ENCODE measurements at places on chromosomes 6 and 20. TPM values are rescaled to one million over a fixed set of nuclear protein-coding genes. Genes with fewer than 3 reads are reported as not detected.
A peak's percentile ranks its signal among the peaks of the same experiment; 100 is the strongest.

ECHDC1 gene
- 77.1 TPM for total RNA-seq

EPB41L1 gene
- total RNA-seq: 33.1 TPM

- peak; percentile 29 for DNase-seq
Measured at GRCh38 chr6:14321992-14322772, 204.6 kb downstream of the CD83 start.

DNA sequence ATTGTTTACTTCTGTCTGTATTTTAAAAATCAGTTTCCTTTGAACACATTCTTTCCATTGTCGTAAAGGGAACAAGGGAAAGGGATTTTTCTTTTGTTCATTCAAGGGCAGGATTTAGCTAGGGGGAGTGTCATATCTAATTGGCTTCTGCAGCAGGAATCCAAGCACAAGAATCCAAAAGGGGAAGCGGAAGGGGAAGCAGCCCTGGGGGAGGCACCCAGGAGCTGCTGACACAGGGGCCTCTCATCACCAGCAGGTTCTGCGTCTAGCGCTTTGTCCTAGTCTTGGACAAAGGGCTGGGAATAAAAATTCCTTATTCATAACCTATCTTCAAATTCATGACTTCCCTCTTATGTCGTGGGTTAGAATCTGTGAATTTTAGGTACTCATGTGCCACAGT is 13.7 kb downstream of the RIPK1 start:
- DNase-seq: no peak

DNA sequence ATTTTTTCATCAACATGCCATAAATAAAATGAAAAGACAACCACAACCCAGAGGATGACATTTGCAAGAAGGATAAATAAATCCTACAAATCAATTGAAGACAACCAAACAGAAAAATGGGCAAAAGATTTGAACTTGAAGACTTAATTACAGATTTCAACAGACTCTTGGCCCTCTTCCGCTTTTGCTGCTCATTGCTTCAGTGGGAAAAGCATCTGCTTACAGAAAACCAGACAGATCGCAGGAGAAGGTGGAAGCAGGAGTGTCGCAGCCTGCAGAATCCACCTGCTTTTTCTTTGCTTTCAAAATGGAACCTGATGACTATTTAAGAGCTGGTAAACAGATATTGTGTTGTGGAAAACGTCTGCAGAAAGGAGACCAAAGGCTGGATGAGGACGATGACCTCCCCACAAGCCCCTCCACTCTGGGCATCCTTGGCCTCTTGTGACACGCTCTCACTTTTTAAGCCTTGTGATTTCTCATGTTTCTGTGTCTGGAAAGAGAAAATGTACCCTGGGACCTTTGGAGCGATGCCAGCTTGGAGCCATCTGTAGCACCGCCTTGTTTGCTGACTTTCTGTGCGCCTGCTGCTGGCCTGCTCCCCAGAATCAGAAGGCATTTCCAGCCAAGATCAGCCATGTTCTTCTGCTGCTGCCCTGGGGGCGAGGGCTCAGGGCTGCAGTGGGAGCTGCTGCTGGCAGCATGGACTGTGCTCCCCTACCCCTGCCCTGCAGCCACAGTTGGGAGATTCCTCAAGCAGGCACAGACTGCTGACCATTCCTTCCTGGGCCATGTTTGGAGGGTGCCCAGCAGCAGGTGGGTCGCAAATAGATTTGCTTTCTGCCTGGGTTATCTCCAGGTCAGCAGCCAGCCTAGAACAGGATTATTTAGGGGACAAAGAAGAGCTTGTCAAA is 3.6 kb upstream of the CSTL1 start:
- DNase-seq: no peak

- no peak for DNase-seq
Measured at GRCh38 chr6:114362396-114362795, 19.6 kb upstream of the HS3ST5 start.
